ENCODE measurements at places on chromosomes 12 and 14. TPM values are rescaled to one million over a fixed set of nuclear protein-coding genes. Genes with fewer than 3 reads are reported as not detected.

IL31 gene
- total RNA-seq, result not detected

RERGL gene
- total RNA-seq, result 3.1 TPM

TMEM117 gene
- total RNA-seq, result 26.5 TPM

OR10G3 gene
- not detected for total RNA-seq

CD163 gene
- total RNA-seq, result 10.6 TPM

PLXNC1 gene
- total RNA-seq, result 118 TPM

LRRK2 gene
- 6.2 TPM for total RNA-seq

ESRRB gene
- total RNA-seq, result not detected

SLC2A14 gene
- total RNA-seq, result 10.7 TPM

CABP1 gene
- 0.62 TPM for total RNA-seq

FSCB gene
- total RNA-seq, result 3.5 TPM
